Esophagus muscularis mucosa (tissue), 4 donors: ENCODE measurements at places on chromosomes 2 and 18. TPM values are rescaled to one million over a fixed set of nuclear protein-coding genes. Genes with fewer than 3 reads are reported as not detected.

DNA sequence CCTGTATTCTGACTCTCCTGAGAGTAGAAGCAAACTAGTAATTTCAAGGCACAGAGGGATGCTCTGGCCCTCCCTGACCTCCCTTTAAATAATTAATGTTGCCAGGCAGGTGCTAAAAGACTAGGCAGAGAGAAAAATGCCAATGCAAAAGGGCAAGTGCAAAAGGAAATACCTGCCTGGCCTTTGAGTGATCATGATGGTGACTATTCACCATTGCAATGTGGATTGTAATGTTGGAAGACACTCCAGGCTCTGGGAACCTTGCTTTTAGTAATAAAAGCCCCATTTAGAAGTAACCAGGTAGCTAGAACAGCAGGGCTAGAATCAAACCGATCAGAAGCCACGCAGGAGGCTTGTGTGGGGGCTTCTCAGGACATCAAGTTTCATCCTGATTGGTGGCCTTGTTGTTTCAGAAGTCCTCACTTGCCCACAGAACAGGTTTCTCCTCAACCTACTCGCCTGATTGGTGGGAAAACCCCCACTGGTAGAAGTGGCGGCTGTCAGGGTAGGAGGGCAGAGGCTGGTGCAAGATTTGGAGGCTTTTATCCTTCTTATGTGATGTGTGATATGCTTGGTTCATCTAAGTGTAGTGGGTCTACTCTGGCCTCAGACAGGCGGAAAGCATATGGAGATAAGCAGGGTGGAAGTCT, 16.0 kb upstream of the CHRNA1 start:
- DNase-seq, result no peak

GRCh38 chr2:129779783-129780182, 199.7 kb upstream of the RAB6C start:
- DNase-seq, result no peak

GRCh38 chr2:235666213-235666781, 172.5 kb downstream of the AGAP1 start:
- DNase-seq, result no peak

GRCh38 chr2:9818097-9818496, 25.2 kb upstream of the TAF1B start:
- DNase-seq, result no peak

GRCh38 chr18:6120820-6121279, 225.5 kb upstream of the TMEM200C start:
- no peak for DNase-seq

GRCh38 chr2:234363011-234363487, 133.8 kb downstream of the ARL4C start:
- no peak for DNase-seq

Gene KANSL3
- 58.6 TPM for total RNA-seq

Gene NEUROD1
- not detected for total RNA-seq

Gene COL5A2
- total RNA-seq, result 49.9 TPM

Gene MCEE
- total RNA-seq, result 23.3 TPM

Gene SDC1
- 0.52 TPM for total RNA-seq
